ENCODE measurements at places on chromosomes 5 and 9. TPM values are rescaled to one million over a fixed set of nuclear protein-coding genes. Genes with fewer than 3 reads are reported as not detected.

The POU5F2 gene
- 3.3 TPM for total RNA-seq

The C5orf52 gene
- total RNA-seq: not detected

The RASGRF2 gene
- total RNA-seq: 19.4 TPM

DNA sequence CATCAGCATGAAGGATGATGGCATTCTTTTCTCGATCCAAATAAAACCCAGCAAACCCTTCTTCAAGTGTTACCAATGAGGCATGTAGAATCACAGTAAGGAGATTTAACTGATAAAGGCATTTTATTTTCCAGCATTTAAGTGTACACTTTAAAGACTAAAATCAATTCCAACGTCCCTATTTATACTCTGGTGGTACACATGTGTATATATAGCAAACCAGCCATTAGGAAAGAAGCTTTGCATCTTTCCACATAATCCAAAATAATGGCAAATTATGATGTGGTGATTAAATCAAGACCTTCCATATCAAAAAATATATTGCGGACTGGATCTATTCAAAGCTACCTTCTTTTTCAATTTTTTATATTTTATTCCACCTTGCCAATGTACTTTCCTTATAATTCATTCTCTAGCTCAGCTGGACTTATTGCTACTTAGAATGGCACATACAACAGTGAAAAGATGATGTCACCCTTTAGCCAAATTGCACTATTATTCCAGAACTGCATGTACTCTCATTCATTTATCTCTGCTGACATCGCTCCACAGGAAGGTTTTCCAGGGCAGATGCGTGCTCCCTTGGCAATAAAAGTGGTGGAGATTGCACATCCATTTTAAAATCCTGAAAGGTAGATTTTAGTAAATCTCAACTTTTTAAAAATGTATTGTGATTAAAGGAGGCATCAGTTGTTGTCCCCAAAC lies 63.3 kb upstream of the SLC30A5 start:
- DNase-seq: no peak

GRCh38 chr9:249025-249424 lies 34.4 kb downstream of the DOCK8 start:
- no peak for DNase-seq

- DNase-seq: no peak
These were observed 92.8 kb downstream of the ARHGEF28 start for GRCh38 chr5:73718762-73719161.

DNA sequence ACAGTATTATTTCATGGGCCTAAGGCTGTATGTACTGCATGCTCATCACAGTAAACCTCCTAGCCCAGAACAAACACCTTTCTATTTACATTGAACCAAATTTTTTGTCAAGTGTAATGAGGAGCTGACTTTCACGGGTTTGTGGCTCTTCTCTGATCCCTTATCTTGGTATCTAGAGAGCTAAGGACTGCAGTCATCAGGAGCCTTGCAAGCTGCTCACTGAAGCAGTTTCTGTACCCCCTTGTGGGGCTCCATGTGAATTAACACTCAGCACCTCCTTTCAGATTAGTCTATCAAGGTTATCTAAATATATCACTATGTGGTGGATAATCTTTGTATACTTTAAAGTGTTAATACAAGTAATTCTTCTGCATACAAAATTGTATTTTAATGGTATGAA lies 108.2 kb downstream of the AUH start:
- peak; percentile 43 for DNase-seq

DNA sequence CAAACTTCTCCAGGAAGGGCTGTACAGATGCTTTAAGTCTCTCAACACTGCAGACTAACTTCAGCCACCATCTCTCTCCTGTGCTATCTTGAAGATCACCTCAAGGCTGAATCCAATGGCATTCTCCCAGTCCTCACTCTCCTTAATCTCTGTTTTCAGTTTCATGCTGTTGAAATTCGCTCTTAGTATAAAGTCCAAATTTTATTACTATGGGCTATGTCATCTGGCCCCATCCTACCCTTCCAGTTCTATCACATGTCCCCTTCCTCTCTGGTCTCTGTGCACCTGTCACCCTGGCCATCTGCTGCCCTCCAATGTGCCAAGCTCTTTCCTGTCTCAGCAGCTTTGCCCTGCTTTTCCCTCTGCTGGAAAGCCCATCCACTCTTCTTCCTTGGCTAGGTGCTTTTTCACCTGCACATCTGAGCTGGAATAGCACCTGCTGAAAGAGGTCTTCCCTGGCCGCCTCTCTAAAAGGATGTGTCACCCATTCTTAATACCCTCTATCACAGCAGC lies 284.7 kb upstream of the MAP3K1 start:
- no peak for DNase-seq

- DNase-seq: no peak
These were observed 23.5 kb upstream of the ENHO start for GRCh38 chr9:34546102-34546833.

GRCh38 chr9:114059047-114059803 lies 18.9 kb downstream of the AMBP start:
- no peak for DNase-seq

GRCh38 chr9:118693645-118694044 lies 675.6 kb downstream of the BRINP1 start:
- no peak for DNase-seq

- DNase-seq: no peak
These were observed 250.5 kb upstream of the TUT7 start for GRCh38 chr9:86604741-86605140.

GRCh38 chr5:179470201-179470600 lies 80.2 kb upstream of the RUFY1 start:
- DNase-seq: no peak

GRCh38 chr5:36703245-36703860 lies 96.9 kb downstream of the SLC1A3 start:
- DNase-seq: no peak
